ENCODE measurements at places on chromosomes 6 and 20. TPM values are rescaled to one million over a fixed set of nuclear protein-coding genes. Genes with fewer than 3 reads are reported as not detected.

Gene UST
- 3.4 TPM for total RNA-seq

Gene DEFB132
- total RNA-seq, result not detected

Gene FERMT1
- total RNA-seq, result 2.2 TPM

Gene TP53TG5
- not detected for total RNA-seq

DNA sequence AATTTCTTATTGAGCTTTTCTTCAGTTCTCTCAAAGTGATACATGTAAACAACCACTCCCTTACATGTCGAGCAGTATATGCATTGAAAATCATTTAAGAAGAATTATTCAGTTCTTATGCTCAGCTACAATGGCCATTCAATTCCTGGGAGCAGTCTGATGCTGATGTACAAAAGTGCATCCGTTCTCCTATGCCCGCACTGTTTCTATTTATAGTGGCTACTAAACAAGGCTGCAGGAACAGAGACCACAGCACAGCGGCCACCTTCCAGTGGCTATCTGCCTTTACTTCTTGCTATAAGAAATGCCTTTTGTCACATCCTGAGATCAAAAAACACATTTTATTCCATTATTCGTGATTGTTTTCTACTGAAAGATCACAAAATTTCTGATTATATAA lies 82.2 kb downstream of the FHL5 start:
- no peak for DNase-seq

DNA sequence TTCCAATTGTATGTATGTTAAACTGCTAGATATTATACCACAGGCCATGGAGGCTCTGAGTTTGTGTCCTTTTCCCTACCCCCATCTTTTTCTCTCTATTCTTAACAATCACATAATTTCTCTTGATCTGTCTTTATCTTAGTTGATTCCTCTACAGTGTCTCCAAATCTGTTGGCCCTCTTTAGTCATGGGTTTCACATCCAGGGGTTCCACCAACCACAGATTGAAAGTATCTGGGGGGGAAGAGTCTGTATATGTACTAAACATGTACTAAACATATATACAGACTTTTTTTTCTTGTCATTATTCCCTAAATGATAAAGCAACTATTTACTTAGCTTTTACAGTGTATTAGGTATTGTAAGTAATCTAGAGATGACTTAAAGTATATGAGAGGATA lies 20.2 kb downstream of the RAB22A start:
- no peak for DNase-seq

DNA sequence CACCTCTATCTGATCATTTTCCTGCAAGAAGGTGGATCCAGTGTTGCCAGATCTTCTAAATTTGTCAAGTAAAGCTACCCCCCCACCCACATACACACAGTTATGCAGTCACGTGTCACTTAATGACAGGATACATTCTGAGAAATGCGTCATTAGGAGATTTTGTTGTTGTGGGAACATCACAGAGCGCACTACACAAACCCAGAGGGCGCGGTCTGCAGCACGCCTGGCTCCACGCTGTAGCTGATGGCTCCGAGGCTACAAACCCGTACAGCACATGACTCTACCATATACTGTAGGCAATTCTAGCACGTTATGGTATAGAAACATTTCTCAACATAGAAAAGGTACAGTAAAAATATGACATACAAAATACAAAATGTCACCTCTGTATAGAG lies 126.9 kb downstream of the SYCP2 start:
- no peak for DNase-seq

DNA sequence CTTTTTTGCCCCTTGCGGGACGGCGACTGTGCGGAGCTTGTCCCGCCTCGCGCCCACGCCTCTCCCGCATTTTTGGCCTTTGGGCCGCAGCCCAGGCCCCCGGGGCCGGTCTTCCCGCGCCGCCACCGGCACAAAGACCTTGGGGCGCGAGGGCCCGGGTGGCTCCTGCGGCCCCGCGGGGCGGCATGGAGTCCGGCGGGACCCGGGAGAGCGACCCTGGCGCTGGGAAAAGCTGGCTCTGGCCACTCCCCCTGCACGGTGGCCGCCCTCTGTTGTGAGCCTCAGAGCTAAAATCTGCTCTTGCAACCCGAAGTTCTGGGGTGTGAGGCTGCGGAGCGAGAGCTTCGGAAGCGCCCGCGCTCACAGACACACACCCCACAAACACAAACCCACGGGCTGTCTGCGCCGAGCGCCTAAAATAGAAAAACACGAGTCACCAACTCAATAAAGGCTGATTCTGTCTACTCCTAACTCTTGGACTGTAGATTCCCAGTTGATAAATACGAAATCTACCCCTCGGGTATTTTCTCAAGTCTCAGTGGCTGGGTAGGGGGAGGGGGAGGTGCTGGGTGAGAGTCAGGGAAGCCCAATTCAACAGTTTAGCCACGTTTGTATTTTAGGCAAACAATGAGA lies 496 bp upstream of the BEND3 start:
- no peak for DNase-seq

- DNase-seq, result no peak
Observed at GRCh38 chr6:4032475-4032874, 46.5 kb downstream of the FAM217A start.

GRCh38 chr6:43021270-43022047 lies at the start of gene RRP36:
TSS of gene RRP36 (plus strand) at chr6:43021623. CDS start at chr6:43021655, 32 bp downstream.
- no peak for DNase-seq

DNA sequence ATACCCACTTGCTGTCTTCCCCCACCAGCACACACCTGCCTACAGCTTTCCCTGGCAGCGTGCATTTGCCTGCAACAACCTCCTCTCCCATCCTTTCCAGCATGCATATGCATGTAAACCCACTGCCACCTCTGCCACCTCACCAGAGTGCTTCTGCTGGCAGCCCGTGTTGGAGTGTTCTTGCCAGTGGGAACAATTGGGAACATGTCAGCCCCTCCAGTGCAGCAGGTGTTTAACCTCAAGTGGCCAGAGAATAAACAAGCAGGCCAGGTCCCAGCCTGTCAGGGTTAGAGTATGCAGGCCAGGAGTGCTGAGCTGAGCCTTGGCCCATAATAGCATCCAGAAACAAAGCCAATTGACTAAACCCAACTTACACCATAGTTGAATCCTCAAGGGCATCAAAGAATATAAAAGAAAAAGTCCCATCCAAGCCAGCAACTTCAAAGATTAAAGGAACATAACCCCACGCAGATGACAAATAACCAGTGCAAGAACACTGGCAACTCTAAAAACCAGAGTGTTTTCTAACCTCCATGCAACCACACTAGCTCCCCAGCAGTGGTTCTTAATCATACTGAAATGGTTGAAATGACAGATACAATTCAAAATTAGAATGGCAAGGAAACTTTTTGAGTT lies 1212.1 kb upstream of the CITED2 start:
- no peak for DNase-seq

DNA sequence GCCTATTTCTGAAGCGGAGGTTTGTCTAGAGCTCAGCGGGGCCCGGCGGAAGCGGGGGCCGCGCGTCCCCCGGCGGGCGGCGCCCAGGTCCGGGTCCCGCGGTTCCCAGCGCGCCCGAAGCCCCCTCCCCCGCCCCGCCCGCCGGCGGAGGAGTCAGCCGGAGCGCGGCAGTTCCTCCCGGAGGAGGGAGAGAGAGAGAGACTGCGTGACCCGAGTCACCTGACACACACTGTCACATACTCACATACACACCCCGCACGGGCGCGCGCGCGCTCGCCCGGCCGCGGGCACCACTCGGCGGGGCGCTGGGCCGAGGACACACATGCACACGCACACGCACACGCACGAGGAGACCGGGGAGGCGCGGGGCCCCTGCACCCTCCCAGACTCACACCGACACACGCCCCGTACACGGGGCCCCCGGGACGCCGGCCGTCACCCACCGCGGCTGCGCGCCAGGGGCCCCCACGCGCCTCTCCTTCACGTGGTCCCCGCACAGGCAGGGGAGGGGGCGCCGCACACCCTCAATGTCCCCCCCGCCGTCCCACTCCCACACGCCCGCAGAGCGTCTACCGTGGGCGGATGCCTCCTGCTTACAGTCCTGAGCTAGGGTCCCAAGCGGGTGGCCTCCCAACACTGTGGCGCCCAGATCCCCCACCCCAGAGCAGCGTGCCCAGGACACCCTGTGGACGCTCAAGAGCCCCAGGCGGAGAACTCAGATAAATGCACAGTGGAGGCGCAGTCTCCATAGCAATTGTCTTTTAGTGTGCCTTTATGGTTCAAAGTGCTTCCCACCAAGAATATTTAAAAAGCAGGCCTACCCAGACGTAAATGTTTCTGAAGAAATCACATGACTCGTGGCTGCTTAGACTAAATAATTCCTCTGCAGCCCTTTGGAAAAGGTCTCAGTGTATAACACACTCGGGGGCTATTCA lies at the start of gene RRAGD:
Gene RRAGD, minus strand, starts transcription at position 203 of the 935 bp plus-strand sequence. CDS start 280 bp downstream, outside the sequence.
- no peak for DNase-seq
